ENCODE measurements at places on chromosomes 6 and 20.

- no peak for ATAC-seq
These were observed 48.7 kb upstream of the HEY2 start for GRCh38 chr6:125700581-125701353.

GRCh38 chr20:49727478-49727877, 13.8 kb upstream of the B4GALT5 start:
- ATAC-seq = peak; percentile 59

DNA sequence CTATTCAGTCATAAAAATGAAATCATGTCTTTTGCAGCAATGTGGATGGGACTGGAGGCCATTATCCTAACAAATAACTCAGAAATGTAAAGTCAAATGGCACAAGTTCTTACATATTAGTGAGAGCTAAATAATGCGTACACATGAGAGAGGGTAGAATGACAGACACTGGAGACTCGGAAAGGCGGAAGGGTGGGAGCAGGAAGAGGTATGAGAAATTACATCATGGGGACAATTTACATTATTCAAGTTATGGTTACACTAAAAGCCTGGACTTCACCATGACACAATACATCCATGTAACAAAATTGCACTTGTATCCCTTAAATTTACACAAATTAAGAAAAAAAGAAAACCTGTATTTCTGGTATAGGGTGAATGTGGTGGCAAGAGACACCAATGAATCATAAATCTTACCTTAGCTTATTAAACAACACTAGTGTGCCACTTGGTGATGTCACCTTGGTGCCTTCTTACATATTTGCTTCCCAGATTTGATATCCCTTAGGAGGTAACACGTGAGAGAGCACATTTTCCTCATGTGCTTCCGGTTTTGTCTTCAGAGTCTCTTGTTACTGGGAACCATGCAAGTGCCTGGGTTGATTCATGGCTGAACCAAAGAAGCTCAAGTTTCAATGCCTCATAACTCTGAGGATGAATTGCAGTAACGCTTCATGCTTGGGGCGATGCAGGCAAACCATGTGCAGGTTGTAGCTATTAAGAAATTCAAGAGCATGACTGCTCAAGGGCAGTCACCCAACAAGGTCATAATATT, 84.6 kb downstream of the DCDC2 start:
- no peak for ATAC-seq

DNA sequence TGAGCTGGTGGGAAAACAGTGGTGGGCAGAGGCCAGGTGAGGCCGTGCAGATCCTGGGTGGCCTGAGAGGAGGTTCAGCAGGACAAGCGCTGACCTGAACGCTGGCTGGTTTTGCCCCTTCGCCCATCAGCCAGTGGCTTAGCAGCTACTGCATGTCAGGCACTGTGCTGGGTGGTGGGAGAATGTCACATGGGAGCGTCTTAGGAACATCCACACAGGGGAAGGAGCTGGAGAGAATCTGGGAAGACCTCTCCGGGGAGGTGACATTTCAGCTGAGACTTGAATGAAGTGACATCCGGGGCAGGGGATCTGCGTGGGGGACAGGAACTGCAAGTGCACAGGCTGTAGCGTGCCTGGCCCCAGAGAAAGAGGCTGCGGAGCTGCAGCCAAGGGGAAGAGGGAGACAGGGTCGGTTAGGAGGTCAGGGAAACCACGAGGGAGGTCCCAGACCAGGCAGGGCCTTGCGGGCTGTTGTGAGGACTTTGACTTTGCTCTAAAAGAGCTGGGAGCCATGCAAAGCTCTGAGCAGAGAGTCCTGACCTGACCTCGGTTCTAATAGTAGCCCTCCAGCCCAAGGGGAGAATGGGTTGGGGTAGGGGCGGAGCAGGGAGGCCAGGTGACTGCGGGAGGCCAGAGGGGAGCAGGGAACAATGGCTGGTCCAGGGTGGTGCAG, 156.8 kb upstream of the PTPN1 start:
- no peak for ATAC-seq

DNA sequence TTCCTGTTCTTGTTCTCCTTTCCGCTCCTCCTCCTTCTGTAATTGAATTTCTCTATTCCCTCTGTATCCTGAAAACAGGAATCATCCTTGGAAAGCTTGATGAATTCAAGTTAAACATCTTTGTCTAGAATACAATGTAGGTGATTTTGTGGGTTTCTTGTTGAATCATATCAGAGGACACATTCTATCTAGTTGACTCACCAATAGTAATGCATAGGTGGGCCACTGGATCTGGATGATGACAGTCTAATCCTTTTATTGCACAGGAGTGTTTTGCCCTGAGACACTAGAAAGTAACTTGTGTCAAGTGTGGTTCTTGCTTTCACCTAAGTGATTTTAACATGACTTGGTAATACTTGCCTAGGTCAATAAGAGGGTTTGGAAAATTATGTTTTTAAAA, 164.3 kb downstream of the RFPL4B start:
- ATAC-seq = no peak

Measured in esophagus mucosa (tissue), 1 donor.